HuH-7.5 (cell line): ENCODE measurements at places on chromosomes 13 and 19.

- no peak for DNase-seq
Observed at GRCh38 chr13:83216479-83217245, 665.6 kb downstream of the SLITRK1 start.

DNA sequence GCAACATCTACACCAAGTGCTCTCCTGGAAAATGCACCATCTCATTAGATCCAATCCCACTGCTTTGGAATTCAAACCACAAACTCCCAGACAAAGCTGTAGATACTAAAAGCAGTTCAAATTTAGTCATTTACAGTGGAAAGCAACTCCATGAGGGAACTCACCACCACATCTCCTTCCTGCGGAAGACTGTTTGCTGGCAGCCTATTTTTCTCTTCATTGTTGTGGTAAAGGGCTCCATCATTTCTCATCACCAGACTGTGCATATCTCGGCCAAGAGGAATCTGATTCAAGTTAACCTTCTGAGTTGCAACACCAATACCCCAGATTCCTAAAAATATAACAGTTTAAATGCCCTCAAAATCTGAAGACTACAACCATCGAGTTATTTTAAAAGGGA is 8.4 kb downstream of the SPRYD7 start:
- DNase-seq: no peak

DNA sequence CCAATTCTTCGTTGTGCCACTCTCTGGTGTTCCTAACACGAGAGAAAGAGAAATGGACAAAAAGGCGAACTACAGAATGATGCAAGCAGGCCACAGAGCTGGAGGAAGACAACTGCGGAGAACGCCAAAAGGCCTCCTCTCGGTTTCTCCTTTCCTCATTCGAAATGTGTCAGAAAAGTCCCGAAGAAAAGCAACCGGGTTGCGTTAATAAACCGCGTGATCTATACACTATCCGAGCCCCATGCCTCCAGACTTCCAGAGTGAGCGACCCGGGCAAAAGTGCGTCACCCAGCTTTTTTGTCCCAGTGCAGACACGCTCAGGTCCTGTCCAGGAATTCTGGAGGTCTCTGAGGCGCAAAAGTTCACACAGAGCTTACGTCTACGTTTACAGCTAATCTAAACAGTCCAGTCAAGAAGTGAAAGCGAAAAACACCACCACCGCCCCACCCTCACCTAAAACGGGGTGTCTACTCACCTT is 413 bp downstream of the N4BP2L2 start:
- no peak for DNase-seq

- no peak for DNase-seq
Observed at GRCh38 chr13:20501592-20501991, 24.1 kb downstream of the CRYL1 start.

- DNase-seq: no peak
Observed at GRCh38 chr13:87887459-87888123, 216.4 kb downstream of the SLITRK5 start.

DNA sequence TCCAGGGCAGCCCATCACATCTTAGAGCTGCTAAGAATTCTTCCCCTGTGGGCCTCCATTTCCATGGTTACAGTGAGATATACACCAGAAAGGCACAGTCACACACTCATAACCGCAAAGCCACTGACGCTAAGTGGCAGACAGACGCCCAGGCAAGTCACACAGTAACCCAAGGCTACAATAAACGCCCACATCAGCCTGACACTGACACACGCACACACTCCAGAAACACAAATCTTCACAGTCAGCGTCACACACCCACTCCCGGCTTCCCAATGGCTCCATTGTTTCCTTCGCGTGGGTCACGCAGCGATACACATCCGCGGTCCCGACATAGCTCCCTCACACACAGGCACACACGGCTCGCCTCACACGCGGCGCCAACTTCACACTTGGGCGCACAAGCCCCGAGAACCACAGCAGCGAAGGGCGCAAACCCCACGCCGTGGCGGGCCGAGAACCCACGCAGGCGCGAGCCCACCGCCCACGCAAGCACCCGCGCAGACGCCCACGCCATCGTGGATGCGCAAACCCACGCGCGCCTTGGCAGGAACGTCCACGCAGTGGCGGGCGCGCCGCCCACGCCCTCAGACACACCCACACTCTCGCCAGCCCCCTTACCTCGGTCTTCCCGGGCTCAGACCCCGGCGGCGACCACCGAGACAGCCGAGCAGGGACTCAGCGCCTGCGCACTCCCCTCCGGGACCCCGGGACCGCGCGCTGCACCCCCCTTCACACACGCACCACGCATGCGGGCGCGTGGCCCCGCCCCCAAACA is at the start of gene ZNF667:
TSS of gene ZNF667 (minus strand) at position 695 of the 778 bp plus-strand sequence. CDS start 14,975 bp downstream, outside the sequence.
- DNase-seq: no peak

GRCh38 chr19:19204181-19204580 is 967 bp upstream of the NR2C2AP start:
- DNase-seq: no peak

DNA sequence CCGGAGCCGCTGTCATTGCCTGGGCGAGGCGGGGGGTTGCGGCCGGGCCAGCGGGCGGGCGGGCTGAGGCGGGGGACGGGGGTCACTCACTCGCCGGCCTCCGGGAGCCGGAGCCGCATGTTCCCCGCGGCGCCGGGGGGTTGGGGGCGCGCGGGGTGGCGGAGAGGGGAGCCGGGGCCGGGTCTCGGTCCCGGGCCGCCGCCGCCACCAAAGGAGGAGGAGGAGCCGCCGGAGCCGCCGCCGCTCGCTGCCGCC is 149 bp downstream of the MED26 start:
- DNase-seq: no peak
